ENCODE measurements at places on chromosomes 11 and 22.

DNA sequence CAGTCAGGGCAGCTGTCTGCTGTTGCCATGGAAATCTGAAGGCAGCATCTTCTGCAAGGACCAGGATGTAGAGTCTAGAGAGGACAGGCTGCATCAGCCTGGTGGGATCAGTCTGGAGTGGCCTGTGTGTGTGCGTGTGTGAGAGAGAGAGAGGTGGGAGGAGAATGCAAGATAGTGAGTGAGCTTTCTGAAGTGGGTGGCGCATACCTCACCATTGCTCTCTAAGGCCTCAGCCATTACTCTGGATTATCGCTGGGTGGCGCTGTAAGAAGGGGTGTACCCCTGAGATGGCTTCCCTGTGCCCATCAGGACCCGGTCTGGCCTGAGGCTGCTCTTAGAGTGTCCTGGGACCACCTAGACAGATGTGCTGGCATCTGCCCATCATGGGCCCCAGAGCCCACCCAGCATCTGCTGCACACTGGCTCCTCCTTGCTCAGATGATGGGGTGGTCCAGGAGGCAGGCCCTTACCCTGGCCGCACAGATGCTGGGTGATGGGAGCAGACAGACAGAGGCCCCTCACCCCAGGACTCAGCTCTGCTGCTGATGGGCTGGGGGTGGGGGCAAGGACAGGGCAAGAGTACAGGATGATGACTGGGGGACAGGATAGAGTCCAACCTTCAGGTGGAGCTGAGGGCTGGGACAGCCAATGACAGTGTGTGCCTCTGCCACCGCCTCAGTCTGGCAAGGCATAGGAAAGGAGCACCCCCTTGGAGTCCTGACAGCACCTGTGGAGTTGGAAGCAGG, 25.7 kb upstream of the TUB start:
- no peak for ATAC-seq

DNA sequence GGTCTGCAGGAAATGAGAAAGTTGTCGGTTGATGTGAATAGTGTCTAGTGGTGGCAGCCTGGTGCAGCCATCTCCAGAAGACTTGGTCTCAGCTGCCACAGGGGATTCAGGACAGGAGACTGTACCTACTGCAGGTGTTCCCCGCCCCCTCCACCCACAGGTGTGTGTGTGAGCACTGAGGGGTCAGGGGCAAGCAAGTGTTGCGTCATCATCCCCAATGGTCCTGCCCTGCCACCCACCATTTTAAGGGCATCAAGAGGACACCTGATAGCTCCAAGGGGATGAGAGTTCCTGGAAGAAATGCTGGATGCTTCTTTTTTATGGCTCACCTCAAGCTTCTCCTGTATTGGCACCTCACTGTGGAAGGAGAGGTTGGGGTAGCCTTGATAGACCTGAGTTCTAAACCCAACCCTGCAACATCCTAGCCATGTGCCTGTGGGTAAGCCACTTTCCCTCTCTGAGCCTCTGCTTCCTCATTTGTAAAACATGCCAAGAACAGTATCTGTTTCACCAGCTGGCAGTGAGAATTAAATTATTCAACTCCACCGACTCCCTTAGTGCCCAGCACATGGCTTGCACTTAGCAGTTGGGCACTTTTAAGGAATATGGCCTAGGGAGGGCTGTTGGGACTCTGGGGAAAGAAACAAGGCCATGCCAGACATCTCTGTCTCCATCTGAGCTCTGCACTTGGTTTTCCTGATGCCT, 6.1 kb downstream of the C11orf91 start:
- no peak for ATAC-seq

DNA sequence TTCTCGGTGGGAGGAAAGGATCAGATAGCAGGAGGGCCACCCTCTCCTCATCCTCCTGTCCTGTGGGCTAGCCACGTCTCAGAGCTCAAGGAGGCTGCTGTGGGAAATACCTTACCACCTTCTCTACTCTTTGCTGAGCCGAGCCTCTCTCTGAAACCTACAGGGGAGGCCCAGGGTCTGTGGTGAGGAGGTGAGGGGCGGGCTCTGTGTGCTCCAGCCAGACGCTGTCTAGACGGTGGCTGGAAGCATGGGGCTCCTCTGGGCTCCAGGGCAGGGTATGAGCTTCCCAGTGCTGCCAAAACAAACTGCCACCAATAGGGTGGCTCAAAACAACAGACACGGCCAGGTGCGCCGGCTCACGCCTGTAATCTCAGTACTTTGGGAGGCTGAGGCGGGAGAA, 5.5 kb upstream of the TMPRSS6 start:
- ATAC-seq: peak; percentile 79

DNA sequence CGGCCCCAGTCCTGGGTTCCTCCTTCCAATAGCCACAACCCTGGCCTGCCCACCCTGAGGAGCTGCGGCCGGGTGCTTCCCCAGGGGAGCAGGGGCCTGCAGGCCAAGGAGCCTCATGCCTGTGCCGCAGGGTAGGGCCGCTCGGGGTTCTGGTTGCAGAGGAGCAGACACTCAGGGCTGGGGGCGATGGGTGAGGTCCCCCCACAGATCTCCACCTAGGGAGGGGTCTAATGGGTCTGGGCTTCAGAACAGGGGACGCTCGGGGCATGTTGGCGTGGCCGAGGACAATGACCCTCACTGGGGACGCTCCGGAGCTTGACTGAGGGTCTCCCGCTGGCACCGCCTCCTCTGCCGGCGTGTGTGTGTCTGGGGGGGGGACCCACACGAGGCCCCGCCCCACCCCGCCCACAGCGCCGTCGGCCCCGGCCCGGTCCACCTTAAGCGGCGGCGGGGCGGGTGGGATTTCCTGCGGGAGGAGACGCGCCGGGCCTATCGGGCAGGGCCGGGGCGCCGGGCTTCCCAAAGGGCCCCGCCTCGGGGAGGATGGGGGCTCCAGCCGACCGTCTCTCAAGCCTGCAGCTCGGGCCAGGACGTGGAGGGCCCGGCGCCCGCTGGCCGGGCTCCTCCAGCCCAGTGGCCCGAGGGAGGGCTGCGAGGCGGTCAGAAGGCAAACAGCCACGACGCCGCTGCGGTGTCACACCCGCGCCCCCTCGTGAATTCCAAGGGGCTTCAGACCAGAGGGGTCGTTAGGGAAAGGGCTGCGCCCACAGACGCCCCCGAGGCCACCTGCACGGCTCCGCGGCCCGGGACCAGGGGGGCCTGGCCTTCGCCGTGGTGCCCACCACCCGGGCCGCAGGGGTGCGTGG, 640 bp upstream of the ZDHHC8 start:
- peak; percentile 86 for ATAC-seq

DNA sequence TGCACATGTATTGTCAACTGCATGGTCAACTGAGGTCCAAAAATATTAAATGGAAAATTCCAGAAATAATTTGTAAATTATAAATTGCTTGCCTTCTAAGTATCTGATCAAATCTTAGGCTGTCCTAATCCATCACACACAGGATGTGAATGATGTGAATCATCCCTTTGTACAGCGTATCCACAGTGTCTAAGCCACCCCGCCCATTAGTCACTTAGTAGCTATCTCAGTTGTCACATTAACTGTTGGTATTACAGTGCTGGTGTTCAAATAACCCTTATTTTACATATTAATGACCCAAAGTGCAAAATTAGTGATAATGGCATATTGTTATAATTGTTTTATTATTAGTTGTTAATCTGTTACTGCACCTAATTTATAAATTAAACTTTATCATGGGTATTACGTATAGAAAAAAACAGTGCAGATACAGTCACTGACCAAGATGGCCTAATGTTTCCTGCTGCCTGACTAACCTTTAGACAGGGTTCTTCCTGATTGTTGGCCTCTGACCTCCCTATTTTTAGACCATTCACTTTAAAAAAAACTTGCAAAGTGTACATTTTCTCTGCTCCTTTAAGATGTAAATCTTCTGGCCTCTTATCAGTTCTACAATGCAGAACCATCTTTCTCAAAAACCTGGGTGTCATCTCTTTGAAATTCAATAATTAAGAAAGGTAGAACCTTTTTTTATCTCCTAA, 2.9 kb upstream of the SVIP start:
- ATAC-seq: peak; percentile 22

All from activated CD4-positive, CD25-positive, alpha-beta regulatory T cell treated with anti-CD3 and anti-CD28 coated beads, Interleukin-2, amount 50 U/mL, for 24 hours (primary cell).